ENCODE measurements at places on chromosomes 12 and 14.

DNA sequence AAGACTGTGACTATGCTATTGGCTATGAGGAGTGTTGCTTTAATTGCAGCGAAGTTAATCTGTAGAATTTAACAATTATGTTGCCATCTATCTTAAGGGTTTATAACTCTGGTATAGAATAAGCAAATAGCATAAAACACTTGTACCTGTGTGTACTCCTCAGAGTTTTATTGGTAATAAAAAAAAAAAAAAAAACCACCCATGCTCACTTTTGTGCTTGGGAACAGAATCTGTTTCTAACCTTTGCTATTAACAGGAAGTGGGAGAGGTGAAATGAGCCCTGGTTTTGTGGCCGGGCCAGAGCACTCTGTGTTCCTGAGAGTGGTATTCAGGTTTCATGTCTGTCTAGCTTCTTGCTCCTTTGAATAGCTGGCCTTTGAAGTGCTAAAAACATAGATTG, 53.1 kb downstream of the PDE3A start:
- DNase-seq = no peak

DNA sequence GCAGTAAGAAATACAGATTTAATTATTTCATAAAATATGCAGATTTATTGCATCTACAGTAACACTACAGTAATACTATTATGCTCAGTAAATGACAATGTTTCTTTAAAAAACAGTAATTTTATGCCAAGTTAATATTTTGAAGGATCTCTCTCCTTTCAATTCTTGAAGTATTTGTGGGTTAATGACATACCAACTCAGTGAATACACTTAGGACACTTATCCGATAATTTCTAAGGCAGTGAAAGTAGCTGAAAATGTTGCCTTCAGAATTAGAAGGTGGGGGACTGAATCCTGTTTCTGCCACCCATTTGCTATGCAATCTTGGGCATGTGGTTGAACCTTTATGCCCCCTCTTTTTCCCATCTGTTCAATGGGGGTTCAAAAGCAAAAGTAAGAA, 24.8 kb upstream of the IFNG-AS1 start:
- DNase-seq = no peak

- DNase-seq = no peak
Observed at GRCh38 chr14:99589651-99590530, 14.1 kb downstream of the CCDC85C start.

DNA sequence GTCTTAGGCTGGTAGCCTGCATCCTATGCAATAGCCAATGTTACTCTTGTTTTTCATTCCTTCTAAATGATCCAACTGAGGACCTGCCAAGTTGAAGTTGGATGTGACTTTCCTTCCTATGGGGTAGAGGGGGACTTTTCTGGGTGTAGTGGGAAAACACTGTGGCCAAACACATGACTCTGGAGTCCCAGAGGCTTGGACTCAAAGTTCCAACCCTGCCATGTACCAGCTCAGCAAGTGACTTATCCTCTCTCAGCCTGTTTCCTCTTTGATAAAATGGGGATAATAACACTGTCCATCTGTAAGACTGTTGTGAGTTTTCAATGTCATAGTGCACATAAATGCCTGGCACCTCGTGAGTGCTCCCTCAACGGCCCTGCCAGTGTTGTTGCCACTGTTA, 97.0 kb downstream of the ZFP36L1 start:
- no peak for DNase-seq

DNA sequence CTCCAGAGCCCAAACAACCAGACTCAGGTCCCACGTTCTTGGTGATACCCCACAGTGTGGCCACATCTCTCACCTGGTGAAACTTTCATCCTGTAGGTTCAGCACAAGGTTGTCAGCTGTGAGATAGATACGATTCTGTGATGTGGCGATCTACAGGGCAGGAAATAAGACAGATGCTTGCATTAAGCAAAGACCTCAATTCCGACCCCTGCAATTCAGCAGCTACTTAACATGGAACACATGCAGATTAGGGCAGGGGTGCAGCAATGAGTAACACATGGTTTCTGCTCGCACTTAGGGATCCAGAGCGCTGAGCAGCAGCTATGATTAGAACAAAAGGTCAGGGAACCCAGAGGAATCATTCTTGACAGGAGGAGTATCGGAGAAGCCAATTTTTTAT, 4.1 kb downstream of the PHB2 start:
- DNase-seq = no peak

DNA sequence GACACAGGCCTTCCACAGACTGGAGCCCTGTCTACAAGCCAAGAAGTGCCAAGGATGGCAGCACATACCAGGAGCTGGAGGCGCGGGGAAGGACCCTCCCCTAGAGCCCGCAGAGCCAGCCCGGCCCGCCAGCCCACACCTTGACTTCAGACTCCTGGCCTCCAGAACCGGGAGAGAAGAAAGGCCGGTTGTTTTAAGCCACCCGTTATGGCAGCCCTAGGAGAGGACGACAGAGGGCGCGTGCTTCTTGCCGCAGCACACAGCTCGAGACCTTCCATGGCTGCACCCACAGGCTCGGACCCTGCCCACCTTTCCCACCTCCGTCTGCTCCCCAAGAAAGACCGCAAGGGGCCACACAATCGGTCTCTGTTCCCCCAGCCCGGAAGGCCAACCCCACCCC, 53.7 kb downstream of the RNF34 start:
- no peak for DNase-seq

DNA sequence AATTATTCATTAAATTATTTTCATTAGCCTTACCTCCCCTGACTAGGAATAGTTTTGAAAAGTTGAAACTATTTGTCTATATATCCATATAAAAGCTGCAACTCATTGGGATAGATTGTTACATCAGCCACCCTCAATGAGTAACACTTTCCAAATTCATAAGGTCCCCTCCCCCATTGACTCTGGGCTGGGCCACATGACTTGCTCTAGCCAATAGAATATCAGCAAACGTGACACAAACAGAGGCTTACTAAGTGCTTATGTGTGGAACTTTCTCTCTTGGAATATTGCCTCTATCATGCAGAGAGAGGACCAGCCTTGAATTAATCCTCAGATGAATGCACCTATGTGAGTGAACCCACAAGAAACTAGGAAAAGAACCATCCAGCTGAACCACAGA, 213.7 kb downstream of the CCDC59 start:
- DNase-seq = no peak

DNA sequence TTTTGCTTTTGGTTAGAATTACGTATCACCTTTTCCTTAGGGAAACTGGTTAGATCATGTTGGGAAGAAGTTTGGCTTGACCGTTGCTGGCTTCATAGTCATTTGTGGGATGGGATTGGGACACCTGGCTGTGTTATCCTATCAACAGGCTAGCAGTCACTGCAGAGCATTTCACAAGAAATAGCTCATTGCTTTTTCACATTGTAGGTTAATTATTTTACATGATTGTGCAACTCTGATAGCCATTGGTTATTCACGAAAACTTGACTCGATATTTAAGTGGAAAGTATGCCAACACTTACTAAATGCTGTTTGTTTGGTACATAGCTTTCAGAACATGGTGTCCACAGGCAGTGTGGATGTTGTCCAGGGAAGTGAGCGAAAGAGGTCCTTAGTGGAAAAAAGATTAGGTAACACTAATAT, 89.4 kb downstream of the NKX2-1 start:
- DNase-seq = no peak

DNA sequence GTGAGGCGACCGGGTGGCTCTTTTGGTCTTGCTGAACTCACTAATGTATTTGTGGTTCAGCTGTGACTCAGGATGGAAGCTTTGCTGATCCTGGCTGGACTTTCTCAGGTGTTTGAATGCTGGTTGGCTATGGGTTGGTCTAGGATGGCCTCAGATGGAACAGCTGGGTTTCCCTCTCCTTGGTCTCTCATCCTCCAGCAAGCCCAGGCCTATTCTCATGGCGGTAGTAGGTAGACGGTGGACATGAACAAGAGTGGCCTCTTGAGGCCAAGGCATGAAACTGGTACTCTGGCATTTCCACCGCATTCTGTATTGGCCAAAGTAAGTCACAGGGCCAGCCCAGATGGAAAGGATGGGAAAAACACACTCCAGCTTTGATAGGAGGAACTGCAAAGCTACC, 11.8 kb upstream of the POLR3B start:
- no peak for DNase-seq

GRCh38 chr12:116635487-116635886, 76.3 kb downstream of the MAP1LC3B2 start:
- DNase-seq = no peak

DNA sequence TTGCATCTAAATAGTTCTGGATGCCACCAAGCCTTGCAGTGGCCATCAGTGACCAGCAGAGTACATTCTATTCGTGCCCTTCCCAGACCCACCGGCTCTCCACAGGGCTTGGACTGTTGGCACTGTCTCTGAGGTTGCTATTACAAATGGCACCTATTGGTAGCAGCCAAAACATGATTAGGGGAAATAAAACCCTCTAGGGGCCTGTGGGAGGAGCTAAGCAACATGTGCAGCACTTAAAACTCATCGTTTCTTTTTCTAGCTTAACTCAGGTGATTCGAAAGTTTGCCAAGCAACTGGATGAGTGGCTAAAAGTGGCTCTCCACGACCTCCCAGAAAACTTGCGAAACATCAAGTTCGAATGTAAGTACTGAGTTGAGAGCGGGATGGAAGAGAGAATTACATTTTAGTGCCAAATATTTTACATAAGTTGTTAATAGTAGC, 65.4 kb upstream of the RIC8B start:
- DNase-seq = no peak

GRCh38 chr14:61152851-61153364, 128.2 kb downstream of the TMEM30B start:
- no peak for DNase-seq

- no peak for DNase-seq
Observed at GRCh38 chr14:77088645-77089044, 9.4 kb upstream of the CIPC start.

Measured in stimulated activated CD4-positive, alpha-beta T cell treated with anti-CD3 and anti-CD28 coated beads, Interleukin-1b, Interleukin-23, amount 100 ng/mL, for 1 hour (primary cell).